ENCODE measurements at places on chromosomes 7 and 10.

DNA sequence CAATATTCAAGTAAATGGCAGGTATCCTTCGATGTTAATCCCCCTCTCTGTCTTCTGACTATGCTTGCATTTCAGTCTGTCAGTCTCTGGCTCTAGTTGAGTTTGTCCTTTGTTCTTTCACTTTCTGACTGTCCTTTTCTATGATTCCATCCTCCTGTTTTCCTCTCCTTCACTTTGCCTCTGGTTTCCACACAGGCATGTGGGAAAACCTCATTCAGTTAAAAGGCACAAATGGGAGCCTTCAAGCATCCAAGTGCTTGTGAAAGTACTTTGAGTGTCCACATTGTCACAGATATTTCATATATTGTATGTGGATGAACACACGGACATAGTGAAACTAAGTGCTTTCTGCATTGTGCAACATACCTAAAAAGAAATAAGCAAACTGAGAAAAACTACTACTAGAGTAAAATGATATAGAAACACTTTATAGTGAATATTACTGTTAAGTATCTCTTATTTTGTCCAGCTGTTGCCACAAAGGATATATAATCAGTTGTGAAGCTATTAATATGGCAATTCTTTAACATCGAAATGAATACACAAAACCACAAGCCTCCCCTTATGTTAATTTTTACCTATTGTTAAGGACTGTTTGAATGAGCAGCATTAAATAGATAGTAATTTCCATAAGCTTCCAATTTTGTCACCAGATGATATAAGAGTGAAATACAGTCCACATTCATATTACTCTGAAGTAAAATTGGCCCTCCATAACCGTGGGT lies 71.7 kb downstream of the NRBF2 start:
- no peak for DNase-seq

DNA sequence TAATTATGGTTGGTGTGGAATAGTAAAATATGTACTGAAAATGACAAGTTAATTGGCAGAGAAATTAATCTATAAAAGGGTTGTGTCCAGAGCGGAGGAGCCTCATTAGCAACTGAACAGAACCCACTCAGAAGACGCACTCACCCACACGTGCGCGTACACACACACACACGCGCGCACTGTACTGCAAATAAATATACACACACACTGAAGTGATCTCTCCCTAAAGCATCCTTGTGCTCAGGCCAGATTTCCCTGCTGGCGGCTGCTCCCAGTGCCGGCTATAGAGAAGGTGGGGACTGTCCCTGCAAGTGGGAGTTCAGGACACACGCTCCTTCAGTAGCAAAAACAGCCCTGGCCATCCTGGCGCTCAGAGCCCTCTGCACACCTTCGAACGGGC lies 85.2 kb downstream of the CHST15 start:
- DNase-seq = no peak

DNA sequence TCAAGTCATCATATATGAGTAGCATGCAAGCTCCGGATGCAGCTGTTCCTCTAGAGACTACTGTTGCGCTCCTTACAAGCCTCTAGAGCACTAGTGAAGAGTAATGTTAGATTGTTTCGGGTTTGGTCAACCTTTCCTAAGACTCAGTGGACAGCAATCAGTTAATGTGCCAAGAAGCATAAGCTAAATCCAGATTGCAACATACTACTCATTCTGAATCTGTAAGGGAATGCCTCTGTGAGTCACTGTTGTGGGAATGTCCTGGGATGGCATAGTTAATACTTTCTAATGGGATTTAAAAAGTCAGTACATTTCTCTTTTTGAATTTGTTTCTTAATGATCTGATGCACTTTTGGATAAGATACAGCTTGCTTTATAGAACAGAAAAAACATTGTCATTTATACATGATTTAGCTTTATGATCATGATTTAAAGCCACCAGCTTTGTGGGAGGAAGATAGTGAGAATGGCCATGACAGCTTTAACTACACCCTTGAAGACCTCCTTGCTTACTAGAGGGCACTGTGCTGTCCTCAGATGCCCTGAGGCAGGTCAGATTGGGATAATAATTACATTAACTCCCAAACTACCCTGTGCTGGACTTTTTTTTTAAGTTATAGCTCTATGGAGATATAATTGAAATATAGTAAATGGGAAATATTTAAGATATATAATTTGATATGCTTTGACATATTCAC lies 138.4 kb downstream of the SDK1 start:
- DNase-seq = no peak

GRCh38 chr7:100023526-100023925 lies 8.1 kb downstream of the ZKSCAN1 start:
- DNase-seq = no peak

GRCh38 chr7:55309040-55309991 lies 55.8 kb upstream of the LANCL2 start:
- no peak for DNase-seq

DNA sequence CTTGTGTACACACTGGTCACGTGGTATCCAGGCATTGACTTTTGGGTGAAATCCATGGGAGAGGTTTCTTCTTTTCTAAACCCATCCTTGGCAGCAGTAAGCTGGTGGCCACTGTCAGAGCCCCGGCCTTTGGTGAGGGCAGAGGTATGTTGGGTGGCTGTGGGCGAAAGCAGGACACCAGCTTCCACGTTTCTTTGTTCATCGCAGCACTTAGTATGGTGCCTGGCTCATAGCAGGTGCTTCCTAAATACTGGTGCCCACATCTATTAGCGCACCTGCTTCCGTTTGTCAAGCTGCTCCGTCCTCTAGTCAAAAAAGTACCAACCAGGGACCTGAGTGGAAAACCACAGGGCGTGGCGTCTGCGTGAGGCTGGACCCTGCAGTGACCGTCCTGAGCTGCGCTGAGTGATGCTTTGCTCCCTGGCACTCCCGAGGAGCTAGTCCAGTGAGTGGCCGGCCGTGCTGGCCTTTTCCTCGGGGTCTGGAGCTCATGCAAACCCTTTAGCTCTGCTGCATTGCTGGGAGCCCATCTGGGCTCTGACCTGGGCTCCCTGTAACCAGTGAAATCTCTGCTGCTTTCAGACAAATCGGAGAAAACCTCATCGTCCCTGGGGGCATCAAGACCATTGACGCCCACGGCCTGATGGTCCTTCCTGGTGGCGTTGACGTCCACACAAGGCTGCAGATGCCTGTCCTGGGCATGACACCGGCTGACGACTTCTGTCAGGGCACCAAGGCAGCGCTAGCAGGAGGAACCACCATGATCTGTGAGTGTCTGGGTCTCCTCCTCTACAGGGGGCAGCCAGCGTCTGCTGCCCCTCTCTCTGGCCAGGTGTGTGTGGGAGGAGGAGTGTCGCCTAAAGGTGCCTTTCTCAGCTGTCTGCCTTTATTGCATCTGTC lies 5.6 kb downstream of the DPYSL4 start:
- no peak for DNase-seq

GRCh38 chr7:70923181-70923845 lies 208.6 kb upstream of the GALNT17 start:
- DNase-seq = no peak

GRCh38 chr10:124064676-124065075 lies 28.7 kb downstream of the CHST15 start:
- no peak for DNase-seq

- no peak for DNase-seq
Observed at GRCh38 chr7:4760952-4761351, 14.5 kb upstream of the AP5Z1 start.

DNA sequence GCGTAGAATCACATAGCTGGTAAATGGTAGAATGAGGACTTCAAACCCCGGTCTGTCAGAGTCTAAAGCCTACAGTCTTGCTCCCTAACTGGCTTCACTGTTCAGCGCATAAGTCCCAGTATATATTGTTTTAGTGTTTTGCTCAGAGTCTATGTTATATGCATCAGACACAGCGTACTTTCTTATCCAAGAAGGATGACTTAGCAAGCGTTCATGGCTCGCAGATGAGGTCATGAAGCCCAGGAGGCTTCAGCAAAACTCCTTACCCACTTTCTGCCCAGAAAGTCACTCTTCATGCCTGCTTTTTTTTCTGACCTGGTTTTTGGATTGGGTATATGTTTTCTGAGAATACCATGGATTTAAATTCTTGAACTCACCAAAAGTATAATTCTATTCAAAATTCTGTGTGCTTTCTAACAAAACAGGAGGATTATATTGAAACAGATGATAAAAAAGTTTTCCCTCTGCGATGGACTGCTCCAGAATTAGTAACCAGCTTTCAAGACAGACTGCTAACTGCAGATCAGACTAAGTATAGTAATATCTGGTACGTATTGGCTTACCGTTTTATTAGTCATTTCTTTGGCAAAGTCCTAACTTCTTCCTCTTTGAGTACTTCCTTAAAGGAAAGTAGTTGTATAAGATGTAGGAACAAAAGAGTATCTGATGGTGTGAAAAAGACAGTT lies 24.6 kb upstream of the BHLHA15 start:
- DNase-seq = no peak

DNA sequence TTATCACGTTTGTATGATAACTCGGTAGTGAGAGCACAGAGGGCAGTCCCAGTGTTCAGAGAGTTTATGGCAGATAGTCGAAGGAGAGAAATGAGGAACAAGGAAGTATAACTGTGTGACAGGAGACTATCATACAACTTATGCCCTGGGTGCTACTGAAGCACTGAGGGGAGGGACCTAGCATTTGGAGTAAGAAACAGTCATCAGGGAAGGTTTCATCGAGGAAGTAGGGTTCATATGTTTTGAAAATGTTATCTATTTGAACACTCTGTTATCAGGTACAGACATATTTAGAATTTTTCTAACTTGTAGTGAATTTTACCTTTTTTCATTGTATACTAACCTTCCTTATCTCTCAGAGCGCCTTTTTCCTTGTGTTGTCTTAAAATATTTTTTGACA lies 1214.4 kb upstream of the C7orf33 start:
- DNase-seq = no peak

GRCh38 chr7:159114981-159115380 lies 29.7 kb downstream of the VIPR2 start:
- no peak for DNase-seq

DNA sequence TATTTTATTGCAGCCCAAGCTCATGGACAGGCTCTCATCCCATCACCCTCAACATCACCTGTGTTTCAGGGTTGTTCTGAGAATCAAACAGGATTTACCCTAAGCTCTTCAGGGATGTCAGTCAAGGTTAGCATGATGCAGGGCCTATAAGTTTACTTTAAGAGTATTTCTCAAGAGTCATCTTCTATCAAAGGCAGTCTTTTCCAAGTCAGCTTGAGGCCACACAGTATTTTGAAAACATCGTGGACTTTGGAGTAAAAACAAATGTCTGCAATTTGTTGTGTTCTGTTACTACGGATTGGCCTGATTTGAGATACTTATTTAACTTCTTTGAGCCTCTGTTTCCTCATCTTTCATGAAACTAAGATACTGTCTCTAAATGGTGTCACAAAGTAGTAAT lies 42.0 kb upstream of the NRP1 start:
- DNase-seq = no peak

DNA sequence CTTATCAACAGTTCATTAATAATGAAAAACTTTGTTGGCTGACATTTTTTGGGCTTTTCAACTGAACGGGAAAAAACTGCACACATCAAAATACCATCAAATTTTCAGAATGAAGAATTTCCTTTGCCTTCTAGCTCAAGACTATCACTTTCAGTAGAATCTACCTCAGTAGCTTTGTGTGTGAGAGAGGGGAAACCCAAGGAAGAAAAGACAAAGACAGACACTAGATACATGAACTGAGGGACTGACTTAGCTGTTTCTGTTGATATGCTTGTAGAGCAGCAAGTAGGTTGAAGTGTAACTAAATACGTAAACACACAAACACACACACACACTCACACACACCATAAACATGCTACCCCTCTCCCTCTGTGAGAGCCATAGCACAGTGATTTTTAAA lies 257.1 kb downstream of the CDK14 start:
- DNase-seq = no peak

GRCh38 chr7:68408873-68409272 lies 1189.4 kb upstream of the AUTS2 start:
- DNase-seq = no peak

DNA sequence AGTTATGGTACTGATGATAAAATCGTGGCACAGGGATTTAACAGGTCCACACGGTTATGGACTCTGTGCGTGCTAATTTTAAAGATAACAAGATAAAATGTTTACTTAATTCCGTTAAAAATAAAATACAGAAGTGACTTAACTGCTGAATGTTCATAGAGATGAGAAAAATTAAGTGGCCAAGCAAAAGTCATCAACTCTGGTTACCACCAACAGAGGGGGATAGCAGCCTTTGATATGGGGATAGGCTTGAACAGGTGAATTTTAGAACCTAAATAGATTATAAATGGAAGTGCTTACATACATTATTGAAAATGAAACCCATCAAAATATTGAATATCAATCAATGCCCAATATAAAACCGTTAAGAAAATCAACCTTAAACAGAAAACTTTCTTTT lies 245.0 kb downstream of the WDR37 start:
- no peak for DNase-seq

- DNase-seq = no peak
Observed at GRCh38 chr7:77368974-77369373, 47.2 kb downstream of the GSAP start.

GRCh38 chr10:131848296-131848695 lies 52.5 kb upstream of the PPP2R2D start:
- no peak for DNase-seq

All from left renal cortex interstitium (tissue), 4 donors.